ENCODE measurements at places on chromosomes 16 and 17.

DNA sequence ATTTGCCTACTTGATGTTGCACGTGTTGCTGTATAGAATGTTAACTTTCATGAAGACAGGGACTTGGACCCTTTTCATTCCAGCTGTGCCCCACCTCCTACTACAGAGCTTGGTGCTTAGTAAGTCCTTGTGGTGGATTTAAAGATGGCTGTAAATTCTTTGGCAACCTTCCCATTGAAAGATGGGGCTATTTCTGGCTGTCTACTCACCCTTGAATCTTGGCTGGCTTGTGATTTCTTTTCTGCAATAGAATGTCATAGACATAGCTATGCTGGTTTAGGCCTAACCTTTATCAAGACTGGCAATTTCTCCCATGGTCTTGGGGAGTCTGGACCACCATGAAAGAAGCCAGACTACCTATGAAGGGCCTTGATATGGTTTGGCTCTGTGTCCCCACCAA is 59.0 kb downstream of the ACSM2A start:
- no peak for DNase-seq

GRCh38 chr17:61063528-61063927 is 336.1 kb upstream of the TBX2 start:
- no peak for DNase-seq

DNA sequence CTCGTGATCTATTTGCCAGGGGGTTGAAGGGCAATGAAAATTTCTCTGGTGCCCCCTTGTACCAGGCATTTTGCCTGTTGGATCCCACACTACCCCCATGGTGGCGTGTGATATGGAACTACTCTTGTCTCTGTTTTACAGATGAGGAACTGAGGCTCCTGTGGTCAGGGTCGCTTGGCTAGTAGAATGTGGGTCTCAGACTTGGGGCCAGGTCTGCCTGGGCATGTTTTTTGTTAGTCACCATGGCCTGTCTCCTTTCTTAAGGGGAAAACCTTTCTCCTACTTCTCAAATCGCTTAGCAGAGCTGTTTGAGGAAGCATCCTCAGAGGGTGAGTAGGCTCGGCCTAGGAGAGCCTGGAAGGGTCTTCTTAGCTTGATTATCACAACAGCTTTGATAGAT is 51.2 kb downstream of the CLEC16A start:
- no peak for DNase-seq

DNA sequence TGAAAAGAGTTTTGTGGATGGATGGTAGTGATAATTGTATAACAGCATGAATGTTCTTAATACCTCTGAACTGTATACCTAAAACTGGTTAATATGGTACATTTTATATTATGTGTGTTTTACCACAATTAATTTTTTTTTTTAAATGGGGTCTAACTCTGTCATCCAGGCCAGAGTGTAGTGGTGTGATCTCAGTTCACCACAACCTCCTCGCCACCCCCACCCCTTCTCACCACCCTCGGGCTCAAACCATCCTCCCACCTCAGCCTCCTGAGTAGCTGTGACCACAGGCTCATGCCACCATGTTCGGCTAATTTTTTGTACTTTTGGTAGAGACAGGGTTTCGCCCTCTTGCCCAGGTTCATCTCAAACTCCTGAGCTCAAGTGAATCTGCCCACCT is 123.2 kb downstream of the CDRT15L2 start:
- no peak for DNase-seq

DNA sequence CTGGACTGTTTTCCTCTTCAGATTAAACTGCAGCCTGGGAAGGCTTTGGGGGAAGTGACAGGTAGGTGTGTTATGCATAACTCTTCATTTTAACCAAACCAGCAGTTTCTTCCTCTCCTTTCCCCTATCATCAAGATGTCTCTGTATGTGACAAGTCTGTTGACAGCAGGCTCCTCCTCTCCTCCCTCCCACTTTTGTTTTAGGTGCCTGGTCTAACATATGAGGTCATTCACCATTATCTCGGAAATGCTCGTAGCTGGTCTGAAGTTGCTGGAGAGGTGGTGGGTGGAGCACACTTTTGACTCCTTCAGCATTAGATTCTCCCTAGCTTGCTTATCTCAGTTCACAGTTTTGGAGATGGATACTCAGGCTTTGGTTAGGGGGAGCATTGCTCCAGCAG is 571.0 kb upstream of the EEF2KMT start:
- DNase-seq: no peak
